Activated T-cell treated with anti-CD3 and anti-CD28 coated beads for 1 hour (primary cell): ENCODE measurements at places on chromosomes 16 and 17.
A peak's percentile ranks its signal among the peaks of the same experiment; 100 is the strongest.

DNA sequence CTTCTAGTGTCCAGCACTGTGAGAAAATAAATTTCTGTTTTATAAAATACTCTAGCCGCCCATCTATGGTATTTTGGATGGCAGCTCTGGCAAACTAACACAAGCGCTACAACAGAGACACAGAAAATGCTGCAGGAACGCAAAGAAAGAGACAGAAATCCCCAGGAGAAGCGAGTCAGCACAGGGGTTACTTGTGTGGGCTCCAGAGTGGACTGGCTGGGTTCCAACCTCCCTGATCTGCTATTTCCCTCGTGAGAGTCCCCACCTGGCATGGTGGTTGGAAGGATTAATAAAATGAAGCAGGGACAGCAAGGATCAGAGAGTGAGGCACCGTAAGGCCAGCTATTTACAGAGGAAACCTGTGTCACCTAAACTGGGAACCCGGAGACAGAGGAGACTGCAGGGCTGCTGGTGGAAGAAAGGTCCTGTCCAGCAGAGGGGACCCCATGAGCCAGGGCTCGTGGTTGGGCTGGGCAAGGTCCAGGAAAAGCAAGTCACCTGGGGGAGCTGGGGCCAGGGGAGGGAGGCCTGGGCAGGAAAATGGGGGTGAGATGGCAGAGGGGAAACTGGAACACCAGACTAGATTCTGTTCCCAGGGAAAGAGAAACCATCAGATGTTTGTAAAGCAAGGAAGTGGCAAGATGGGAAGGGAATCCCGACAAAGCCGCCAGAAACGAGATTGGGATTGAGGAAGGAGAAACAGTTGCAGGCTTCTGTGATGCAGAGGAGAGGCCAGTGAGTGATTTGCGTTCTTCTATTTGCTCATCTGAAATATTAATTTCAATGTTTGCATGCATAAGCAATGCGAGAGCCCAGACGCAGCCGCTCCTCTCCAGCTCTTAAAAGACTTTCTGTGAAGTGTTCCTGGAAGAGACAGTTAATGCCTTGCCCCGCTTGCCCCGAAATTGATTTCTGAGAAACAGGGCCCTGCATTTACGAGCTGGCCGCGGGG is 63.0 kb upstream of the TEKT3 start:
- no peak for DNase-seq

DNA sequence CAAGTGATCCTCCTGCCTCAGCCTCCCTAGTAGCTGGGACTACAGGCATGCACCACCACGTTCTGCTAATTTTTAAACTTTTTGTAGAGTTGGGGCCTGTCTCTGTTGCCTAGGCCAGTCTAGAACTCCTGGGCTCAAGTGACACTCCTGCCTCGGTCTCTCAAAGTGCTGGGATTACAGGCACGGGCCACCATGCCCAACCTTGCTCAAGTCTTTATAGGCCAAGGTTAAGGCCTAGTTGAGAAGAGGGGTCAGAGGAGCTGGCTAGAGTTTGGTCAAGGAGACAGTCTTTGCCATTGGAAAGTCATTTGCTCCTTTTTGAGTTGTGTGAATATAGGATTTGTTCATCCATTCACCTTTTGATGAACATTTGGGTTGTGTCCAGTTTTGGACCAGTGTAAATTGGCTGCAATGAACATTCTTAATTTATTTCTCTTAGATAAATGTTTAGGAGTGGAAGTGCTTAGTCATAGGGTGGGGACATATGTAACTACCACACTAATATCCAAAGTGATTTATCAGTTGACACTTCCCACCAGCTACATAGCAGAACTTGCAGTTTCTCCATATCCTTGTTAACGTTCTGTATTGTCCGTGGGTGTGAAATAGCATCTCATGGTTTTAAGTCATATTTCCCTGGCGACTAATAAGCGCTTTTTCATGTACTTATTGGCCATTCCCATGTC is 30.7 kb upstream of the ARHGAP17 start:
- DNase-seq = no peak

DNA sequence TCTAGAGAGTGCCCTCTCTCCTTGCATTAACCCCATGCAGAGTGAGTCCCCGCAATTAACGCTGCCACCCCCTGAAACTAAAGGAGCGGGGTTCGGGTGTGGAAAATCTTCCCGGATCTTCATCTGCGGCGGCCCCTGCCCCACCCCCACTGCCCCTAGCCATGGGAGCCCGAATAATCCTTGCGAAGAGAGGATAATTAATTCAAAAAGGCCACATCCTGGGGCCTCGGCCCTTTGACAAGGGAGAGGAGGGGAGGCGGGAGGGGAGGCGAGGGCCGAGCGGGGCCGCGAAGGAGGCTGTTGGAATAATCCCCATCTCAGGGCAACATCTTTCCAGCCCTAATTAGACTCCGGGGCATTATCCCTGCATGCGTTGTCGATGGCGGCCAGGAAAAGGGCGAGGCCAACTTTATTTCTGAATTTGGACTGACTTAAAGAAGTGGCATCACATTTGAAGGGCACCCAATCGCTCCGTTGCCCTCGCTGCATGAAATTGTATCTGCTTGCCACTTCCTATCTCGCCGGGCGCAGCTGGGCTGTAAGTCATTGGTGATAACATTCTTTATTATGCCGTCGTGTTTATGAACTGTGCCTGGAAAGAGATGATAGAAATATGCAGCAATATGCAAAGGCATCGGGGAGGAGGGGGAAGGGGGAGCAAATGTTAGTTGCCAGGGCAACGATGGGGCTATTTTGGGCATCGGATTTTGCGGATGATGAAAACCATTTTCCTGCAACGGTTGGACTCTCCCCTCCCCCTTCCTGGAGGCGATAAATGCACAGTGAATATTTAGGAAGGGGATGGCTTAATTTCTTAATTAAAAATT is 387.1 kb upstream of the TNRC6C start:
- peak; percentile 19 for DNase-seq

DNA sequence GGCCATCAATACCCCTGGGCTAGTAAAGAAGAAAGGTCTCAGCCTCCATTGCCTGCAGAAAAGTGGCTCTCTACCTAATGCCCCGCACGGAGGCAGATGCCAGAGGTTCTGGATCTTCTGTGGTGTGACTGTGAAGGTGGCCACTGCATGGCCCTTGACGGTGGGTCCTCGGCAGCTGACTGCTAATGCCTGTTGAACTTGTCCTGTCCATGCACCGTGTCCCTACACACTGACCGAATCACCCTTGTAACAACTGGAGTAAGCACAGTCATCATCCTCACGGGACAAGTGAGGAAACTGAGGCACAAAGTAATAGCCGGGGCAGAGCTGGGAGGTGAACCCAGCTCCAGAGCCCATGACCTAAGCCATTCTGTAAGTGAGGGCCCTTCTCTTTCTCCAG is 48.8 kb downstream of the MYH11 start:
- DNase-seq = no peak

DNA sequence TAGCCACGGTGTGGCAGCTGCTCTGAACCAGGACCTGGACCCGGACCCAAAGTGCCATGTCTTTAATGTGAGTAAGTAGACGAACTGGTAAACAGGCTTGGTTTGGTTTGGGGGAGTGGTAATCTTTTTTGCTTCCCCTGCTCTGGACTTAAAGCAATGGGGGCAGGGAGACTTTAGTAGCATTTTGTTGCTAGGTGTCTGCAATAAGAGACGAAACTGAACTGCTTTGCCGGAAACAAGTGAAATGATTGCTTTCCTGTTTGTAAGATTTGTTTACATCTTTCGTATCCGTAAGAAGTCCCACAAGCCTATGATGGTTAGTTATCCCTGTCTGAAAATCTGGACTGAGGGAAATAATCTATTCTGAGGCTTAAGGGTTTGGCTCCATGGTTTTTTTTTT is 21.5 kb downstream of the PRCD start:
- no peak for DNase-seq

DNA sequence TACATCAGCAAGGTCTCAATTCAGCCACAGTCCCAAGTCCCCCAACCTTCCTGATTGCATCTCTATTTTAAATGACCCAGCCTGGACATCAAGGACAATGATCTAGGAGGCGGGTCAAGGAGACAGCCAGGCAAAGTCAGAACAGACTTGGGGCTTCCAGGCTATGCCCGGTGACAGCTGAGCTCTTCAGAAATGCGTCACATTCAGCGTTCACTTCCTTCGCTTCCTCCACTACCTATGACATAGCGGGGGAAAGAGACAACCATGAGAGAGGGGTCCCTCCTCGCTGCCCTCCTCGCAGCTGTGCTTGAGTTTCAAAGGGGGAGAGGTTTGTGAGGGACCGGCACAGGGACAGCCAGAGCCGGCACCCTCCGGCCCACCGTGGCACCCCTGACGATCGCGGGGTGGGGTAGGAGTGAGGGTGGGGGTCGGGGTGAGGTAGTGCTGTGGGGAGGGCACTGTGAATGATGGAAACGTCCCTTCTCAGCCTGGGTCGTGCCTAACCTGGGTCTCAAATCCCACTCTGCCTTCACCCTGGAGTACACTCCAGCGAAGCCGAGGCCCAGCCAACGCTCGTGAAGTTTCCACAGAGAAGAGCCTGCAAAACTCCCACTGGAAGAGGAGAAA is 12.3 kb upstream of the LGALS3BP start:
- DNase-seq = no peak

DNA sequence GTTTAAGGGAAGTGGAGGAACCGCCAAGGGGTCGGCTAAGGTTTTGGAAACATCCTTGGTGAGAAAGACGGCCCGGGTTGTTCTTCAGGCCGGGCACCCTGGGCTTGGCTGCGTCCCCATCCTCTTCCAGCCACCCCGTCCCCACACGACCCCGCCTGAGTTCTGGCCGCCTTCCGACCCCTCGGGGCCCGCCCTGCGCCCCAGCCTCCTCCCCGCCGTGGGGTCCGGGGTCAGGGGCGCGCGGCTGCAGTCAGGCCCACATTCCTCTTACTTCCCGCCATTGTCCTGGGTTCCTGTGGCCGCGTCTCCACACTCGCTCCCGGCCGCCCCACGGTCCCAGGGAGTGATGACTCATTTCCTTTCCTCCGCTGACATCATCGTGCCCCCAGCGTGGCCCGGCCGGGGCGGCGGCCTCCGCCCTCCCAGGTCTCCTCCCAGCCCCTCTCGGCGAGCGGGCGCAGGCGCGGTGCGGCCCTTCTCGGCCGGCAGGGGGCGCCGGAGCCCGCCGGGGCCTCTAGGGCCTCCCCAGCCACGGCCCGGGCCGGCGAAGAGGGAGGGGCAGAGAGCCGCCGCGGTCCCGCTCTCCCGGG is 59.6 kb downstream of the WSB1 start:
- peak; percentile 79 for DNase-seq

DNA sequence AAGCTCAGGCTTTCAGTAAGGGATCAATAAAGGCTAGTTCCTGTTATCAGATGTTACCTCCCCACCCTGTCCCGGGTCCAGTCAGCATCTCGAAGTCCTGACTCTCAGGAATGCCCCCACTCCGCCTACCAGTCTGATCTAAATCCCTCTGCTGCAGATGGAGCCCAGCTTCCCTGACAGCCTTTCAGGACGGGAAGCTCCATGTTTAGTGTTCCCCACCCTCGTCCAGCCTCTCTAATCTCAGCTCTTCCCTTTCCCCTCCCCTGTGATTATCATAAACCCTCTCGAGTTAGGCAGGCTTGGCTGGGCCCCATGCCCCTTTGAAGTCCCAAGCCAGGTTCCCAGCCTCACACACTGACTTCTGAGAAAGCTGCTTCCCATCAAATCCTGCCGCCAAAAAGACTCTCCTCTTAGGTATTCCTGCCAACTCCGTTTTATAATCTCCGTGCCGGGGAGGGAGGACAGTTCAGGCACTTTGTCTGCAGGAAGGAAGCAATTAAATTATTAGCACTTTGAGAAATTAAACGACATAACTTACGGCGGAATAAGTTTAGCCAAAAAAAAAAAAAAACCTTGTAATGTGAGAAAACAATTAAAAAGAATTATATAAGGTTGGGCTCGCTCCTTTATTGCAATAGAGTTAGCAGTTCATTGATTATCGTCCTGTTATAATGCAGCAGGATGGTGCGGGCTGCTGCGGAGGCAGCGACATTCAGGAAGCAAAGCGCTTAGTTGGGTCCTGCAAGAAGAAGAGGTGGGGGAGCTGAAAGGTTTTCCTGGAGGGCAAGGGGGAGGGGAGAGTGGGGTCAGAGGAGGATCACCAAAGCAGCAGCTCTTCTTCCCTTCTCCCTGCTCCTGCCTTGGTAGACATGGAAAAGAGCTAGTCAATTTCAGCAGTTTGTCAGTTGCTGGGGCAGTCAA is 16.8 kb upstream of the ETV4 start:
- DNase-seq = no peak

DNA sequence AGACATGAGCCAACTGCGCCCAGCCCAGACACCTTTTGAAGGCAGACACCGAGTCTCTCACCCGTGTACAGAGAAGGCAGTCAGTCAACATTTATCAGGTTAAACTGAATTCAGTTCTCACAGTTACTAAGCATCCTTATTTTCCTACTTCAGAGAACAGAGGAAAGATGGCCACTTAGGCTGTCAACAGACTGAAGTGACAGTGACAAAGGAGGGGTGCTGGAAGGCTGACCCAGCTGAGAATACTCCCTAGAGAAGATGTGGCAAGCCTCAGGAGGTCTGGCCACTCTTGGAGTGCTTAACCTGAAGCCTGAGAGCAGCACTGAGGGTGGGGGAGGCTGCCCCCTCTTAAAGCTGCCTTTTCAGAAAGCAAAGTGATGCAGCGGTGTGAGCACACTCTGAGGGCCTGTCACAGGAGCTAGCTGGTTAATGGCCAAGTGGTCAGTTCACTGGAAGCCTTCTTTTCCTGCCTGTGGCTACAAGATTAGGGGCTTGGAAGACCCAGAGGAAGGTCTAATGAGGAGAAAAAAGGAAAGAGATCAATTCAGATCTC is 51.0 kb upstream of the SREBF1 start:
- DNase-seq = no peak

DNA sequence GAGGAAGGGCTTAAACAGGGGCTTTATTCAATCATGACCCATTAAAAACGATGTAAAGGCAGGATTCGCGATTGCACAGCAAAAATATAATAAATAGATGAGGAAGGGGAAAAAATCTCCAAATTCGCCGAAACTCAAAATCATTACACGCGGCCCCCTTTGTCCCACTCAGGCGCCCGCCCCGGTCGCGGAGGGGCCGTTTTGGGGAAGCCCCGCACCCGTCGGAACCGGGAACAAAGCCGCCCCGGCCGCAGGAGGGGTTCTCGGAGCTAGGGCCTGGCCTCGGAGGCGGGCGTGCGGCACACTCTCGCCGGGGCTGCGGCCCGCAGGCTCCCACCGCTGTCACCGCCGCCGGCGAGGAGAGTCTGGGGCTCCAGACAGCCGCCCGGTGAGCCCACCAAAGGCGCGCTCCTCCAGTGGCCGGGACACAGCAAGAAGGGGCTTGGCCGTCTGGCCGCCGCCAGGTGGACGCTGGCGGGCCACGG is 521 bp downstream of the C16orf87 start:
- peak; percentile 11 for DNase-seq

- no peak for DNase-seq
These were observed 6.2 kb downstream of the MT2A start for GRCh38 chr16:56614549-56614991.

DNA sequence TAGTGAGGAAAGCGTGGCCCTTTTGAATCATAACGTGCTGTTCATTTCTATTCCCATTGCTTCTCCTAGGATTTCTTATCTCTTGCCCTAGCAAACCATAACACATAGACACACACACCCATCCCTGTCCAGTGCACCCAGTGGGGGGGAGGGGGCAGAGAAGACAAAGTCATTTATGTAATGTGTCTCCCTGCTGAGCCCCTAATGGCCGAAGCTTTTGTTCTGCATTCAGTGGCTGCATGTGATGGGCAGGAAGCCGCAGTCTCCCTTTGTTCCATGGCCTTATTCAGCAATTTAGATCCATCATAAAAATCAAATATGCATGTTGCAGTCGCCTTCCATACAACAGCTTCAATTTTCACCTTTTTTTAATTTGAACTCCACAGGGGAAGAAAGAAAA is 325.4 kb downstream of the ZFHX3 start:
- no peak for DNase-seq
